NCI-H524 treated with DMSO at 0.1 percent for 48 hours (cell line): ENCODE measurements at places on chromosomes 2 and 18.

- DNase-seq = no peak
These were observed 139.8 kb downstream of the UXS1 start for GRCh38 chr2:106054321-106054720.

DNA sequence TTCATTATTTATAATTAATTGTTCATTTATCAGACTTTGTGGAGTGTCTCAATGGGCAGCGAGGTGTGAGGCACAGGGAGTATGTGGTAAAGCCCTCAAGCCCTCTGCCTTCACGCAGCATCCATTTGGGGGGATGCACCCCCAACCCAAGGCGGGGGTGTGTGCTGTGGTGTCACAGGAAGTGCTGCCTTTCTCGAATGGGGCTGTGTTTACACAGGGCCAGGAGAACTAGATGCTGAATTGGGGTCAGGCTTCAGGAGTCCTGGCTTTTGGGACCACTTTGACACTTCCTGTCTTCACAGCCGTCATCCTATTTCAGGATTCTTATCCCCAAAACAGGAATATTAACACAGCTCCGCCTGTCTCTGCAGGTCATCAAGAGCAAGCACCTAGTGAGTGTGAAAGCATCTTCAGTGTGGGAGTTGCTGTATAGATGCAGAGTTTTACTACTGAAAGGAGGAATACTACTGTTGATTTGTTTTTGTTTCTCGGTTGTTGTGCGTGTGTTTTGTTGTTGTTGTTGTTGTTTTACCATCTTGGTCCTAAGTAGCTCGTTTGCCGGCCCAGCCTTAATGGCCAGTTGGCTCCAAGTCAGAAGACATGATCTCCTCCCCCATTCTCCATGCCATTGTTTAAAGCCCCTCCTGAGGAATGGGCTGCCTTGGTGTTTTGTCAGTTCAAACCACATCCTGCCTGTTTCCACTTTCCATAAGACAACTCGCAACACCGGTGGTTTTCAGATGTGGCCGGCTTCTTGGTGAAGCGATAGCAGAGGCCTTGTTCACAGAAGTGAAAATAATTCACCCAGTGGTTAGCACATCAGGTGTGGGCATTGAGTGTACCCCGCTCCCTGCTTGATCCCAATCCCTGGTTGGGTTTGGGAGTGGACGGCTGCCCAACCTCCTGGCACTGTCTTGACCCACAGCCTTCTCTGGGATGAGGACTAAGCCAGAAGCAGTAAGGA, 221.3 kb downstream of the BCL2 start:
- no peak for DNase-seq

DNA sequence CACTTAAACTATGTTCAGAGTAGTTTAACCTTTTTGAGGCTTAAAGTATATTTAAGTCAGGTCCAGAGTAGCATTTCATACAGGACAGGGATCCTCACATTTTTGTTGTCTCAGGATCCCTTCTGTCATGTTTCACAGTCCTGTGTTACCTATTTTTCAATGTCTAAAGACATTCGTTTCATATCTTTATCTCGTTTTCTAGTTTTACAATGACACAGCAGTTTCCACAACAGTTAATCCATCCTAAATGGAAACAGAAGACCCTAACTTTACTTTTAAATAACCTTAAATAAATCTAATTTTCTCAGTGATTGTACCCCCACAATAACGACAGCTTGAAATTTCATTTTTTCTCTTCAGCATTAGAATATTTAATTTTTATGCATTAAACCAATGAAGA, 17.3 kb upstream of the SCN9A start:
- no peak for DNase-seq

- no peak for DNase-seq
These were observed 529 bp upstream of the MTA3 start for GRCh38 chr2:42567806-42568400.

- no peak for DNase-seq
These were observed 156.7 kb upstream of the HAAO start for GRCh38 chr2:42949125-42949524.

DNA sequence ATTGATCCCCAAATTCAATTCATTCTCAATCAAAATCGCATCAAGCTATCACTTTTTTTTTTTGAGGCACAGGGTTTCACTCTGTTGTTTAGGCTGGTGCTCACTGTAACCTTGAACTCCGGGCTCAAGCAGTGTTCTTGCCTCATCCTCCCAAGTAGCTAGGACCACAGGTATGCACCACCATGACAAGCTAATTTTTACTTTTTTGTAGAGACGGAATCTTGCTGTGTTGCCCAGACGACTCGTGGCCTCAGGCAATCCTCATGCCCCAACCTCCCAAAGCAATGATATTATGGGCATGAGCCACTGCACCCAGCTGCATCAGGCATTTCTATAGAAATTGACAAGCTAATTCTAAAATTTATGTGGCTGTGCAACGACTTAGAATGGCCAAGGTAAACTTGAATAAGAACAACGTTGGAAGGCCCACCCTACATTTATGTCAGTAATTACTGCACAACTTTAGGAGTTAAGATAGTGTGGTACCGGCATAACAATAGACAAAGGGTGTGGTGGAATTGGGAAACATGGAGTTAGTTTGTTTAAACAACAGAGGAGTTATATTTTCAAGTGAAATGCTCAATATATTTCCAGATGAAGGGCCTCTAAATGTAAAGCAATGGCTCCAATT, 78.2 kb downstream of the NPAS2 start:
- DNase-seq = no peak

- no peak for DNase-seq
These were observed 317.3 kb downstream of the DCDC2C start for GRCh38 chr2:4020649-4021048.

GRCh38 chr2:9694661-9695234, 64.0 kb upstream of the YWHAQ start:
- DNase-seq = no peak

- DNase-seq = no peak
These were observed 121.5 kb upstream of the LTBP1 start for GRCh38 chr2:32825291-32825712.

DNA sequence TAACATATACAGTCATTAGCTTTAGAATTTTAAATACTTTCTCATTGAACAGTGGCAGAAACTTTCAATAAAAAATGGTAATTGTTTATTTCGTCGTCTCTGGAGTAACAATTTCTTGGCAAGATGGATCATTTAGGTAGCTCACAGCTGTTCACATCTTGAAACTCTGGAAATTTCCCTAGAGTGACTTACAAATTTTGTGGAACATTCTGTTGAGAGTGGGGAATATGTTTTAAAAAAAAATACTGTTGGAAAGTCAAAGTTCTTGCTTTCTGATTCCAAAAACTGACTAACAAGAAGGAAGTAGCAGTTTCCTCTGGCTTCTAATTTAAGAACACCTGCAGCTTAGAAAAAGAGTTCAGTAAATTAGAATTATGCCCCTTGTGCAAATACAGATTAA, 11.2 kb upstream of the CALCRL start:
- DNase-seq = no peak

GRCh38 chr2:195543063-195543462, 114.0 kb upstream of the SLC39A10 start:
- DNase-seq = no peak
